ENCODE measurements at places on chromosomes 2 and 18. TPM values are rescaled to one million over a fixed set of nuclear protein-coding genes. Genes with fewer than 3 reads are reported as not detected.

Gene PRLH
- total RNA-seq, result not detected

Gene CYTIP
- 276 TPM for total RNA-seq

Gene UXS1
- total RNA-seq, result 36.3 TPM

Gene APOB
- total RNA-seq, result not detected

Gene REG3G
- total RNA-seq, result not detected

Gene MAL
- 0.54 TPM for total RNA-seq

Gene FKBP7
- total RNA-seq, result 1.1 TPM

Gene TUBA3E
- not detected for total RNA-seq

Gene HTR2B
- total RNA-seq, result not detected

Gene ZFP36L2
- total RNA-seq, result 428 TPM

Gene MARCO
- 0.75 TPM for total RNA-seq

Gene DNMT3A
- 60.7 TPM for total RNA-seq

Gene LDAH
- 14.5 TPM for total RNA-seq

Gene ANTXR1
- not detected for total RNA-seq
